Stimulated activated CD4-positive, alpha-beta T cell treated with anti-CD3 and anti-CD28 coated beads, TNF-alpha, amount 100 ng/mL, for 4 hours (primary cell): ENCODE measurements at places on chromosomes 5 and 9.
A peak's percentile ranks its signal among the peaks of the same experiment; 100 is the strongest.

- DNase-seq: no peak
Measured at GRCh38 chr5:143254819-143255218, 148.7 kb downstream of the NR3C1 start.

- DNase-seq: no peak
Measured at GRCh38 chr5:115324021-115324420, 27.6 kb upstream of the CCDC112 start.

DNA sequence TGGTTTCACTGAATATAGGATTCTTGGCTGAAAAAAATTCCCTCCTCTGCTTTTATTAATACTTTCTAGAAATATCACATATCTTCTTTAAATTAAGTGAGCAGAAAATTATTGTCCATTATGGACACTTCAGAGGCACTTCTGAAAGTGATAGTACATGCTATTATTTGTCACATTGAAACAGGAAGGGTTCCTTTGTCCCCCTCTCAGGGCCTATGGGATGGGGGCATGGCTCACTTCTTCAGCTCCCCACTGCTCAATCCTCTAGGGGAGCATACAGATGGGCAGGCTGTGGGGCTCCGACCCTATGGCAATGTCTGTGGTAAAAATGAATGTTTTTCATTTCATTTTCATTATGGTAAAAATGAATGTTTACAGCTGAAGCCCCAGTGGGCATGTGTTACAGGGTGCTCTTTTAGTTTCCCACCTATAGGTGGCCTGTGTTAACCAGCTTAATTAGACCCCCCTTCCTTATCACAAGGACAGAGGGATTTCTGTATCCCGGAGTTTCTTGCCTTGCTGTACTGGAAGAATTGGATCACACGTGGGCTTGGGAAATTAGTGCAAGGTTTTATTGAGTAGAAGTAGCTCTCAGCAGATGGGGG lies 1225.2 kb downstream of the PTPRD start:
- DNase-seq: no peak

DNA sequence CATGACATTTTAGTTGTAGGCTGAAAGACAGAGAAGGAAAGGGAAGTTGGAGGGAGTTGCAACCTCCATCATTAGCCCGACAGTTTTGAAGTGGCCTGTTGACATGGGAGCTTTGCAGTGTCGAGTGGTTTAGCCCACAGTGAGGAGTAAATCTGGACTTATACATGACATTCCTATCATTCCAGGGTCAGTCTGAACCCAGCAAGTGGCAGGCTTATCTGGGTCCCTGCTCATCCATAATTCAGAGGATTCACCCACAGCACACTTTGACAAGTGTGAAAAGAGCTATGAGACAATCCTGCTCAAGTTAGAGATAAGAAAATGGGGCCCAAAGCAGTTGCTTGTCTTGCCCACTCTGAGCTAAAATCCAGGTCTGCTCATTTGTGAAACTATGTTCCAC lies 8.4 kb upstream of the TNC start:
- no peak for DNase-seq

DNA sequence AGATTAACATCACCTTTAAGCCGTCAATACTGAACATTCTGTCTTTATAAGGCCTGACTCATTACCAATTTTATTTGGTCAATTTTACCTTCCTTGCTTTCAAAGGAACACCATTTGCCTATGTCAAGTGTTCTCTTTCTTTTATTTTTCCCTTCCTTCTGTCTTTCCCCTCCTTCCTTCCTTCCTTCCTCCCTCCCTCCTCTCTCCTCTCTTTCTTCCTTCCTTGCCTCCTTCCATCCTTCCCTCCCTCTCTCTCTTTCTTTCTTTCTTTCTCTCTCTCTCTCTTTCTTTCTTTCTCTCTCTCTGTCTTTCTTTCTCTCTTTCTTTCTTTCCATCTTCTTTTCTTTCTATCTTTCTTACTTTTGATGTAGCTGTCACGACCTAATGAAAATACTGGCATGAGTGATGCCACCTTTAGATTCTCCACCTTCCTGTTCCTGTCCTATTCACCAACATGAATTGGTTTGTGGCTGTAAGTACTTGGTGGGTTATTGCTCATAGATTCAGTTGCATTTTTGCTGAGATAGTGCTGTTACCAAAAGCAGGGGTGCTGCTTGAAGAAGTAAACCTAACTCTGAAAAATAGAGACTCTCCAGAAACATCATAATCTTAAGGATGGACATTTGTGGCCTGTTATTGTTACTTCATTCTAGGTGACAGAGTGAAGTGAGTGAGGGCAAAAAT lies 33.8 kb downstream of the DOCK8 start:
- no peak for DNase-seq

GRCh38 chr9:19663570-19663969 lies 125.3 kb downstream of the SLC24A2 start:
- no peak for DNase-seq

DNA sequence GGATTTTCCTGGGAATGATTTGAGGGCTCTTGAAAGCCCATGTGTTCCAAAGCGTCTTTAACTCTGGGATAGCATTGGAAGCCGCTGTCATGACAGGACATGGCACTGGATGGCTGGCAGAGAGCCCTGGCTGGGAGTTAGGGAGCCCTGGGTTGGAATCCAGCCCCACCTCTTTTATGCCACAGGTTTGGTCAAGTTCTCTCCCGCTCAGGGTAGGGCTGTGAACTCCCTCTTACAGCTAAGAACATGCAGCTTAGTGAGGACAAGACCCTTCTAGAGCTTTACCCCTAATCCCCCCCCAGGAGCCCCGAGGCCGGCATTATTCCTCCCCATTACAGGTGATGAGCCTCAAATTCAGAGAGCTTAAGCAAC lies 37.2 kb downstream of the OLFML2A start:
- DNase-seq: no peak

- peak; percentile 93 for DNase-seq
Measured at GRCh38 chr9:129835128-129835859, at the start of the genes C9orf78 and USP20. TSS of gene C9orf78 (minus strand) at chr9:129835275. CDS start at chr9:129835221, 54 bp downstream. TSS of gene USP20 (plus strand) at chr9:129835458. CDS start at chr9:129852556, 17,098 bp downstream.

DNA sequence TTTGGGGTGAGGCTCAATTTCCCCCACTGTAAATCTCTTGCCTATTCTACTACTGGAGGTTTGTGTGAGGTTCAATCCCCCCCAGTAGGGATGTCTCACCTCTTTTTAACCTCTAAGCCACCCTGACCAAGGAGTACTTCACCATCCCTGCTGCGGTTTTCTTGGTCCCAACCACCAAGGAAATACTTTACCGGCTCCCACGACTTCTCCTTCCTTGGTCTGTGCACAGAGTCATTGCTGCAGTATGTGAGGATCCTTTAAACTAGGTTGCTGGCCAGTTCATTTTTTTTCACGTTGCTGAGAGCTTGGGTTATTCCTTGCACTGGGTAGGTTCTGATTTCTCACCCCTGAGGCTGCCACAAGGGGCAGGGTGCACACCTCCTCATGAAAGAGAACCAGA lies 22.5 kb upstream of the HMGCS1 start:
- no peak for DNase-seq

GRCh38 chr9:86649913-86650312 lies 295.7 kb upstream of the TUT7 start:
- DNase-seq: no peak

GRCh38 chr5:123875561-123876275 lies 363.7 kb downstream of the CSNK1G3 start:
- no peak for DNase-seq

GRCh38 chr9:81724242-81724889 lies 35.0 kb upstream of the TLE1 start:
- no peak for DNase-seq

DNA sequence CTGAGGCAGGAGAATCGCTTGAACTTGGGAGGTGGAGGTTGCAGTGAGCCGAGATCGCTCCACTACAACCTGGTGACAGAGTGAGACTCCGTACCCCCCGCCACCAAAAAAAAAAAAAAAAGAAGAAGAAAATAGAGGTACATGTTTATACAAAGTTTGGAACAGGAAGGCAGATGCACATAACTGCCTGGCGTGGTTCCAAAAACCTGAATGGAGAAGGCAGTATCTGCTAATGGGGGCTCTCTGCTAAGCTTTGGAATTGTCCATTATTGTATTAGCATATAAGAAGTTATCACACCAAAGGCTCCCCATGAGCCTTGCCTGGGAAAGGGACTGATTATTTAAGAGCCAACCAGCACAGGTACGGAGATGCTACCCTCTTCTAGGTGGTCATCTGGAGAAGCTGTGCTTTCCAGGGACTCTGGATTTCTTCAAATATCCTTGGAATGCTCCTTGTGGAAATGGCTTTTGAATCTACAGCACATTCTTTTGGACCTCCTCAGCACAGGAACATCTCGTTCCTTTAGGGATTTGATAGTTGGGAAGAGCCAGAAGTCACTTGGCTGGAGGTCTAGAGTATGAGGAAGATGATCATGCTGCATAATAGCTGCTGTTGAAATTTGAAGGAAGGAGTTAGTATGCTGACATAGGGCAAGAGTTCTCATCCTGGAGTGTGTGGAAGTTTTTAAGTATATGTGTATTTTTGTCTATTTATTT lies 42.5 kb upstream of the ABCA1 start:
- no peak for DNase-seq

- DNase-seq: no peak
Measured at GRCh38 chr9:91312717-91313325, 48.9 kb downstream of the AUH start.

- DNase-seq: no peak
Measured at GRCh38 chr5:176132471-176133288, 105.5 kb upstream of the SIMC1 start.

GRCh38 chr9:104746798-104747197 lies 685 bp upstream of the NIPSNAP3A start:
- DNase-seq: no peak

DNA sequence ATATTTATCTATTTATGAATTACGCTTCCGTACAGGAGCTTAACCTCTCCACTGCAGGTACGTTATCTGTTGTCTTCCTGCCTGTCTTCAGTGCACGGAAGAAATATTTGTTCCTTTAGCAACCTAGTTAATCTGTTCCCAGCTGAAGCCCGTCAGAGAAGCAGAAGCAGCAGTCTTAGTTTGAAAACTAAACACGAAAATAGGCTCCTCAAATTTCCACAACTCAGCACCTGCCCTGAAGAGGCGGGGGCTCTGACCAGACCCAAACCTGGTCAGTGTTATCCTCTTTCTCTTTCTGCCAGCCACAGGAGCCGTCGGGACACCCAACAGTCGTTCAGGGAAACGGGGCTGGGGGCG lies 462 bp downstream of the NUDCD2 start:
- no peak for DNase-seq

DNA sequence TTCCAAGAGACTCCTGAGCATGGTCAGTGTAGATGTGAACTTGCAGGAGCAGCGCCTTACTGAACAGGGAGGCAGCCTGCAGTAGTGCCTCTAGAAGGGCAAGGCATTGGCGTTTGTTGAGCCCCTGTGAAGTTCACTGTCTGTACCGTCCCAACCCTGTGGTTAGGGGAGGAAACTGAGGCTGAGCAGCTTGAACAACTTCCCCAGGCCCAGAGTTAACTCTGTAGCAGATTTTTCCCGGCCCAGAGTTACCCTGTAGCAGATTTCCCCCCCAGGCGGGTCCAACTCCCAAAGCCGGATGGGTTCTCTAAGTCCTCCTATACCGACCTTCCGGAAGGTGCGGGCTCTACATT lies 9.6 kb downstream of the LMX1B start:
- no peak for DNase-seq

- no peak for DNase-seq
Measured at GRCh38 chr5:62575489-62575888, 3.1 kb upstream of the LRRC70 start.

DNA sequence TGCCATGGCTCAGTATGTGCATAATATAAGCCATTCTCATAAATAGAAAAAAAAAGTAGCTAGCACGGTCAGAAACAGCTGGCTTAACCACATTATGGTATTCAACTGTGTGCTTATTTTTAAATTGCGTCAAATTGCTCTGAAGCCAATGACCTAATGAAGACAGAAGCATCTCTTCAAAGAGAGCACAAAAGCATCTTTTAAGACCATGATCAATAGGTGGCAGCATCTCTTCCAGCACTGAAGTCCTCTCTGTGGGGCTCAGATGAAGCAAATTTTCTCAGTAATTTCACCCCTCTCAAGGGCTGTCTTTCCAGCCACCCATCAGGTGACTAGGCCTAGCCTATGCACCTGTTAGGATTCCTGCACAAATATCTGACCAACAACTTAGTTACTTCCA lies 251.4 kb downstream of the GLIS3 start:
- DNase-seq: no peak

DNA sequence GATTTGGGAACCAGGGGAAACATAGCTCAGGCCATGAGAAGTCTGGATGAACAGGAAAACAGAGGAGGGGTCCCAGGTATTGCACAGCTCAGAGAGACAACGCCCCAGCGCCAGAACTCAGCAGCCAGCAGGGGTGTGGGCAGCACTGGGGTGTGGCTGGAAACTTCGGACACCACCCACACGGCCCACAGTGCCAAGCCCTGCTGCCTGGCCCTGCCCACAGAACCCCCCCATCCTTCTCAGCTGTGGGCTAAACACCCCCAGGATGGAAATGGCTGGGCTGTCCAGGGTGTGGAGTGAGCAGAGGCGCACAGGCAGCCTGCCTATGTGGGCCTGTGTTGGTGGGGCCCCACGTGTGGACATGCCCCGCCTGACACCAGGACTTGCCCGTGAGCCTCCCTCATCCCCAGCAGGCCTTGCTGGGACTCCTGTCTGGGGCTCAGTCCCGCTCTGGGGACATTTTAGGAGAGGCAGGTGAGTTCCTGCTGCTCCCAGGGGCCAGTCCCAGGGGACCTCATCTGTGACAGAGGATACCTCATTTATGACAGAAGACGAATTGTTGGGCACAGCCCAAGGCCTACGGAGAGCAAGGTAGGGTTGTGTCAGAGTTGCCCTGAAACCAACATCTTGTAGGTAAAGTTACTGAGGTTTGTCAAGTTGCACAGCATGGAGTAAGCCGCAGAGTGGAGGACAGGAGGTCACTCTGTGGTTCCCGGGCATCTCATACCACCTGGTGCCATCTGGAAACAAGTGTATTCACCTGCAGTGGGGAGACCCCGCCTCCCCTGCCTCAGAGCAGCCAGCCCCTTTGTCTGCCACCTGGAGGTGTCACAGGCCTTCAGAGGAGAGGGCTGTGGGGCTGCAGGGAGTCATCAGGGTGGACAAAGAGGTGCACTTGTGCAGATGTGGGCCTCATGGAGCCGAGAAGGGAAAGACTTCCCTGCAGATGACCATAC lies 183.2 kb downstream of the AUH start:
- DNase-seq: no peak

DNA sequence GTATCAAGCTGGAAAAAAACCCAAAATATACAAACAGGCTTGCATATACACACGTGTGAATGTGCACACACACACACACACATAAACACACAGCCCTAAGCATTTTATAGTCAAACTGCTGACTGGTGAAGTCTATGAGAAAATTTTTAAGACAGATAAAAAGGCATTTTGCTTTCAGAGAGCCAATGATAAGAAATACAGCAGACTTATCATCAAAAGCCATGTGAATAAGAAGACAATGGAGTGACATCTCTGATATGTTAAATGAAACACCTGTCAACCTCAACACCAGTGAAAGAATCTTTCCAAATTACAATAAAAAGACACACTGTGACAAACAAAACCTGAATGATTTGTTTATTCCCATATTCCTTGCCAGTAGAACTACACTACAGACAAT lies 233.3 kb downstream of the CDH9 start:
- no peak for DNase-seq
